ENCODE measurements at places on chromosomes 7 and 10.

GRCh38 chr10:63627396-63627795, 106.2 kb downstream of the REEP3 start:
- no peak for DNase-seq

GRCh38 chr7:2982831-2983230, 60.8 kb downstream of the CARD11 start:
- DNase-seq = peak; percentile 38

DNA sequence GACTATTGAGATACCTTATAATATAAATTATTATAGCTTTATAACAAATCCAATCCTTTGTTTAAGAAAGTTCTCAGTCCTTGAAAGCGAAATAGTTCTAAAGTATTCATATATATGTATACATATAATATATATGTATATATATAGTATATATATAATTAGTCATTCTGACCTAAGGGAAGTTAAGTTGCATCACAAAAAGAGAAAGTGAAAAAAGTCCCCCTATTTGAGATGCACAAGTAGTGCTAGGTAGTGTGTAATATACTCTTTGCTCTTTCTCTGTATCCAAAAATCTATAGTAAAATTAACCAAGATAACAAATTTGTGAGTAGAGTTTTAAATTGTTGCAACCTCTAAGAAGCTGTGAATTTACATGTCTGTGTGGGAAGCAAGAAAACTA, 13.3 kb upstream of the IFIT1B start:
- DNase-seq = no peak

DNA sequence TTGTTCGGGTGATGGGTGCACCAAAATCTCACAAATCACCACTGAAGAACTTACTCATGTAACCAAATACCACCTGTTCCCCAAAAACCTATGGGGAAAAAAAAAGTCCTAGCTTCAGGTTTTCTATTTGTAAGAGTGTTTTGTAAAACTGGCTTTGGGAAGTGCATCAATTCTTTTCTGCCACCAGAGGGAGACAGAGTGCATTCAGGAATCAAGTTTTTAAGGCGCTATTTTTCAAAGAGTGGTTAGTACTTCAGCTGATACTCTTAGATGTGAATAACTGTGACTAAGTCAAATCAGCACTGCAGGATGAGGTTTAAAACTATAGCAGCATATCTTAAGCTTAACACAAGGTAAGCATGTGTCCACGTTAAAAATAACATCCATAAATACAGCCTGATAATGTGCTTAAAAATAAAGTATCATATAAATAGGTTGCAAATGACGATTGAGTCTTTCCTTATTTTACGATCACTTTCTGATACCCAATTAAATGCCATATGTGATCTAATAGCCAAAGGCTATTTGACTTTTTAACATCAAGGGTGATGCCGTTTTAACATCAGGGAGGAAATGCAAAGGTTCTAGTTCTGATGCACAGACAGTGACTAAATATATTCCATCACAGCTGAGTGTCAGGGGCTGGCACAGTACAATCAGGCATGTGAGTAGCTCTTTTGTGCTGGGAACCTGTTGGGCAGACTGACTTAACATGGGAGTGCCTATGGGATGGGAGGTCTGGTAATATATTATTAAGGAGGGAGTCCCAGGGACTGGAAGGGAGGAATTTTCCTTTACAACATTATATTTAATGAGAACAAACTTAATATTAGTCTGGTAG, 10.6 kb upstream of the LYZL2 start:
- no peak for DNase-seq

- DNase-seq = no peak
These were observed 90.4 kb downstream of the CHST15 start for GRCh38 chr10:124003070-124003419.

- peak; percentile 35 for DNase-seq
These were observed 10.8 kb upstream of the PYROXD2 start for GRCh38 chr10:98425511-98426352.

GRCh38 chr10:113930482-113931057, 76.1 kb downstream of the NHLRC2 start:
- DNase-seq = no peak
